Right atrium auricular region (tissue), 2 donors: ENCODE measurements at places on chromosomes 5 and 9. TPM values are rescaled to one million over a fixed set of nuclear protein-coding genes. Genes with fewer than 3 reads are reported as not detected.

Gene IFNK
- total RNA-seq, result not detected

Gene GALNT12
- total RNA-seq, result 0.33 TPM

Gene GDF9
- total RNA-seq, result 0.22 TPM

Gene CAVIN4
- total RNA-seq, result 33.3 TPM

Gene TMEM252
- not detected for total RNA-seq
